ENCODE measurements at places on chromosomes 13 and 19.

DNA sequence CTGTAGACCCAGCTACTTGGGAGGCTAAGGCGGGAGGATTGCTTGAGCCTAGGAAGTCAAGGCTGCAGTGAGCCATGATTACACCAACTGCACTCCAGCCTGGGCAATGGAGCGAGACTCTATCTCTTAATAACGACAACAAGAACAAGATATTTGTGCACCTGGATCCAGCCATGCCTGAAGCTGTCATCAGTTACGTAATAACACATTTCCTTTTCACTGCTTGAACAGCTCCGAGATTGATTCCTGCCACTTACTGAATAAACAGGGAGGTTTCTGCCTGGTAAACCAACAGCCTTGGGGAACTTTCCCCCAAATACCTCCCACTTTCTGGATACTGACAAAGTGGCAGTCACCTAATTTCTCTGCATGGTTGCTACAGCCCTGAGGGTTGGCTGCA is 5.4 kb downstream of the KANK2 start:
- no peak for DNase-seq

- no peak for DNase-seq
Measured at GRCh38 chr13:74466864-74467263, 332.7 kb upstream of the KLF12 start.

DNA sequence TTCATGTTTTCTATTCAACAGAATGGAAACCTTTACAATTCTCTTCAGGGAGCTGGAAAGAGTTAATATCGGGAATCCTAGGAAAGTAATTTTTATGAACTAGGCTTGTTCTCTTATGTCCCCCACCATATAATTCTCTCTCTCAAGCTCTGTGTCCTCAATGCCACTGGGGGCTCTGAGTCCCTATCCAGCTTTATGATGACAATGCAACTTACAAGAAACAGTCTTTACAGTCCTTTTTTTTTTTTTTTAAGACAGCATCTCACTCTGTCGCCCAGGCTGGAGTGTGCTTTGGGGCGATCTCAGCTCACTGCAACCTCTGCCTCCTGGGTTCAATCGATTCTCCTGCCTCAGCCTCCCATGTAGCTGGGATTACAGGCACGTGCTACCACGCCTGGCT is 31.2 kb upstream of the TM9SF2 start:
- DNase-seq, result no peak

DNA sequence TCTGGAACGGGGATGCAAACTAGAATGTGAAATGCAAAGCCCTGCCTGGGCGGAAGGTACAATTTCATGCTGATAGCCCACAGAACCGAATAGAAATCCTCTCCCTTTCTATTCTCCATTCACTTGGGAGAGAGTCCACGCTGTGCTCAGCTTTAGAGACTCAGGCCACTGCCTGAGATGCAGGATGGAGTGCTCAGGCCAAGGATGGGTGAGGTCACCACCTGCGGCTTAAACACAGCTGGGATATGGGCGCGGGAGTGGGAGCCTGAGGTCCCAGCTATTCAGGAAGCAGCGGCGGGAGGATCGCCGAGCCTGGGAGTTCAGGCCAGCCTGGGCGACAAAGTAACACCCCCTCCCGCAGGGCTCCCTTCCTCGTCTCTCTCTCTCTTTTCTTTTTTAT is 446 bp upstream of the ZNF83 start:
- no peak for DNase-seq
